ENCODE measurements at places on chromosomes 16 and 17.

GRCh38 chr17:16287563-16288027 is 65.7 kb downstream of the CENPV start:
- H3K4me1 ChIP-seq = peaks cover 48% of the 10 kb centered on the region
- H3K27ac ChIP-seq = peak overlapping the region; percentile 98
- peak overlapping the region; percentile 71 for H3K4me3 ChIP-seq
- DNase-seq = peak; percentile 42
- no peaks in the 10 kb centered on the region for H3K27me3 ChIP-seq
- peaks cover 23% of the 10 kb centered on the region for H3K36me3 ChIP-seq

DNA sequence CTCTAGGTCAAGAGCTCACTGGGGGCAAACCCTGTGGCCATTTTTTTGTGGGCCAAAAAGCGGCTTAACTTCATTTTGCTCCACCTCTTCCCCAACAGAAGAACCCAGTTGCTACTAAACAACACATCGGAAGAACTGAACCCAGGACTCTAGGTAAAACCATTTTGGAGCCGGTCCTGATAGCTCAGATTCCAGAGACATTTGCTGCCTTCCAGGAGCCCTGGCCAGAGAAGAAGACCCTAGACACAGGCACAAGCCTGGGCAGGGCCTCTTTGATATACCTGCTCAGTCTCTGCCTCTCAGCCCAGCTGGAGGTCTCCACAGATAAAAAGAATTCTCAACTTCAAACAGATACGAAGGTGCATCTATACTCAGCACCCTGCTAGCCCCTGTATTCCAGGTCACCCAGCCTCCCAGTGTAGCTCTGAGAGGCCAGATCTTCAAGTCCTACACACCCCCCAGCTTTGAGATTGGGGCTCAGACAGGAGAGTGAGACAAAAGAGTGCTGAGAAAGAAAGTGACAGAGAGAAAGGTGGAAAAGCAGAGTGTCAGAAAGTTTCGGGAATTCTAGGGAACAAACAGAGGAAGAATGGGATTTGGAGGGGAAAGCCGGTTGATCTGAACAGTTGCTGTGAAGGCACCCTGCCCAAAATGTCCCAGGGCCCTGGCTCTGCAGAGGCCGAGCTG is 6.6 kb upstream of the HOXB9 start:
- H3K27me3 ChIP-seq = peaks cover 84% of the 10 kb centered on the region
- H3K36me3 ChIP-seq = no peaks in the 10 kb centered on the region
- DNase-seq = no peak
- H3K4me1 ChIP-seq = peaks cover 6% of the 10 kb centered on the region

- H3K4me3 ChIP-seq = no peak overlapping the region
- H3K36me3 ChIP-seq = peaks cover 42% of the 10 kb centered on the region
- peaks cover 57% of the 10 kb centered on the region for H3K4me1 ChIP-seq
These were observed 5.9 kb downstream of the GIT1 start for GRCh38 chr17:29583324-29584248.

GRCh38 chr17:491086-492021 is 138.7 kb upstream of the RPH3AL start:
- peaks cover 14% of the 10 kb centered on the region for H3K4me1 ChIP-seq
- no peaks in the 10 kb centered on the region for H3K36me3 ChIP-seq
- DNase-seq = no peak
- H3K27ac ChIP-seq = no peak overlapping the region
- peaks cover 6% of the 10 kb centered on the region for H3K27me3 ChIP-seq

GRCh38 chr16:25298165-25298872 is 40.7 kb upstream of the ZKSCAN2 start:
- H3K36me3 ChIP-seq = no peaks in the 10 kb centered on the region
- no peaks in the 10 kb centered on the region for H3K27me3 ChIP-seq
- H3K27ac ChIP-seq = no peak overlapping the region
- H3K4me3 ChIP-seq = no peak overlapping the region
- H3K4me1 ChIP-seq = peaks cover 4% of the 10 kb centered on the region

DNA sequence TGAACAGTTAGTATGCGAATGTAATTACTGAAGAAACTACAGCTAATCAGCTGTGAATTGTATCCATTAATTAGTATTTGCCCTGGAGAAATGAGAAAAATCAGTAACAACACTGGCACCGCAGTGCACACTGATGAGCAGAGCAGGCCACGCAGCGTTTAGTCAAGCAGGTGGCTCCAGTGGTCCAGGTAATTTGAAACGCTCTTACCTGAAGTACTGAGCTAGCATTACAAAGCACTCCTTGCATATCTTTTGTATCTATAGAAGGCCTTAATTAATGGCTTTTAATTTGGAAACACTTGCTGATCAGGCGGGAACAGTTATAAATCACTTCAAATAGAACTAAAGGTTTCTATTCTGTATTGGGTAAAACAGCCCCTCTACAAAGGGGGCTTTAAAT is 76.4 kb downstream of the TOX3 start:
- no peak overlapping the region for H3K4me3 ChIP-seq
- no peaks in the 10 kb centered on the region for H3K27me3 ChIP-seq
- H3K36me3 ChIP-seq = no peaks in the 10 kb centered on the region
- DNase-seq = no peak
- H3K4me1 ChIP-seq = no peaks in the 10 kb centered on the region

DNA sequence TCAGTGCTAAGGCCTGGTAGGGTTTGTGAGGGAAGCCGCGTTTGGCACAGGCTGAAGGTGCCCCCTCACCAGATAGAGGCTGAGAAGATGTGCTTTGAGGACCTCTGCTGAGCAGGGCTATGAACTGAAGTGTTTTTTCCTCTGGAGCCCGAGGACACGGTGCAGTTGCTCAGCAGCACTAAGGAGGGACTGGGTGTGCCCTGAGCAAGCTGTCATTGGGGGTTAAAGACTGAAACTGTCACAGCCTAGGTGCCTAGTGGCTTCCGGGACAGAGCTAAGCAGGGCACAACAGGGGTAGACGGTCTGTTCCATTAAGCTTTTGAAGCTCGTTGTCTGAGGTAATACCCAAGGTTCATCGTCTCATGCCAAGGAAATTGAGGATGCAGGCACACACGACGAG is 24.8 kb upstream of the ASGR2 start:
- no peaks in the 10 kb centered on the region for H3K36me3 ChIP-seq
- peaks cover 6% of the 10 kb centered on the region for H3K27me3 ChIP-seq
- H3K4me3 ChIP-seq = no peak overlapping the region
- H3K27ac ChIP-seq = no peak overlapping the region
- peaks cover 4% of the 10 kb centered on the region for H3K4me1 ChIP-seq
- no peak for DNase-seq

Data from activated CD8-positive, alpha-beta T cell treated with anti-CD3 and anti-CD28 coated beads for 36 hours (primary cell).